ENCODE measurements at places on chromosomes 7 and 10.

DNA sequence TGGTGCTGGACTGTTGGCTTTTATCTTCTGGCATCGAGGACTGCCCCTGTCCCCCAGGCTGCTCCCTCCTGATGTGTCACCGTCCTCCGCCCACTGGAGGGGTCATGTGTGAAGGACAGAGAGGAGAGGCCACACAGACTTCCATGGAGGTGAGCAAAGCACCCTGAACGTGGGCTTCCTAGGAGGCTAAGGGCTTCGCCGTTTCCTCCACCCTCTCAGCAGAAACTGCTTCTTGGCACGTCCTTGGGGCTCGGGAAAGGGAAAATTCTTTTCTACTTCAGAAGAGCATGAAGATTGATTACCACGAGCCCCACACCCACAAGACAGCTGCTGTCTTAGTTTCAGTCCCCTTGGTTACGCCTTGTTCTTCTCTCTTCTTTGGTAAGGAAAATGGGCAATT is 218.2 kb downstream of the CCDC3 start:
- no peak for DNase-seq

GRCh38 chr10:132624061-132624846 is 86.7 kb downstream of the INPP5A start:
- no peak for DNase-seq

- no peak for DNase-seq
Measured at GRCh38 chr10:87722716-87723115, 63.0 kb downstream of the PAPSS2 start.

DNA sequence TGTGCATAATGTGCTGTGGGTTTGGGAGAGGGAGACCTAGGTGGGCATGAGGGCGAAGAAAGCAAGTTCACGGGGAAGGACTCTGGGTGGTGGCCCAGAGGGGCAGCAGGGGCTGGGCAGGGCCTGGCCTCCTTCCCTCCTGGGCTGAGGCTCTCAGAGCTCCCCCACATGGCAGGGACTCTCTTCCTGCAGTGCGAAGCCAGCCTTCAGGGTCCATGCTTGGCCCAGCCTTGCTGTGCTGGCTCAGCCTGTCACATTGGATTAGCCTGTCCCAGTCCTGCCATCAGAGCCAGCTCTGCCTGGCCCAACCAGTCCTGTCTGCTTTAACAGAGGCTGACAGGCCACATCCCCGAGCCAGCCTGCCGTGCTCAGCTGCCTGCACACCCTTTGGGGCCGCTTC is 20.4 kb upstream of the ZNF488 start:
- DNase-seq = no peak

- DNase-seq = no peak
Measured at GRCh38 chr10:77555591-77556212, 81.9 kb downstream of the KCNMA1 start.

Data from NCI-H1694 treated with DMSO at 0.1 percent for 48 hours (cell line).